ENCODE measurements at places on chromosomes 1 and 21.

GRCh38 chr1:221149555-221150075 lies 270.4 kb downstream of the HLX start:
- DNase-seq = no peak

GRCh38 chr1:20343149-20343937 lies 52.7 kb downstream of the VWA5B1 start:
- no peak for DNase-seq

DNA sequence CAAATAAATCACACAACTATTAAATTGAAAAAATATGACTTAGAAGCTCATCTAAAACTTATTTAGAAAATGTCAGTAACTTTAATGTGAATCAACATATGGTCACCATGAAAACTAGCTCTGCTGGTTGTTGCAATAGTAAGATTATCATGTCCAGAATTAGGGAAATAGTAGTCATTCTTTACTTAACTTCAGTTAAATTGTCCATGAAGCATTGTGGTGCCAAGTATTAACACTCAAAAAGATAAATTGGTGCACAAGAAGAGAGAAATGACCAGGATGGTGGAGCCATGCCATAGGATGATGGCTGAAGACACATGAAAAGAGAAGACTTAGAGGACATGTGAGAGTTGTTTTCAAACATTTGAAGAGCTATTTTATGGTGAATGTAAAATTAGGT lies 130.2 kb upstream of the PTGFR start:
- no peak for DNase-seq

- no peak for DNase-seq
Observed at GRCh38 chr1:153717330-153717729, 10.5 kb upstream of the INTS3 start.

GRCh38 chr1:6090996-6091822 lies 45.5 kb downstream of the KCNAB2 start:
- DNase-seq = no peak

- DNase-seq = no peak
Observed at GRCh38 chr1:23573574-23574182, 14.4 kb upstream of the ID3 start.

GRCh38 chr1:172185211-172185610 lies 235.3 kb upstream of the C1orf105 start:
- no peak for DNase-seq

- no peak for DNase-seq
Observed at GRCh38 chr1:54812801-54813484, 11.8 kb upstream of the TTC22 start.

- no peak for DNase-seq
Observed at GRCh38 chr1:108816049-108816893, 40.6 kb downstream of the AKNAD1 start.

DNA sequence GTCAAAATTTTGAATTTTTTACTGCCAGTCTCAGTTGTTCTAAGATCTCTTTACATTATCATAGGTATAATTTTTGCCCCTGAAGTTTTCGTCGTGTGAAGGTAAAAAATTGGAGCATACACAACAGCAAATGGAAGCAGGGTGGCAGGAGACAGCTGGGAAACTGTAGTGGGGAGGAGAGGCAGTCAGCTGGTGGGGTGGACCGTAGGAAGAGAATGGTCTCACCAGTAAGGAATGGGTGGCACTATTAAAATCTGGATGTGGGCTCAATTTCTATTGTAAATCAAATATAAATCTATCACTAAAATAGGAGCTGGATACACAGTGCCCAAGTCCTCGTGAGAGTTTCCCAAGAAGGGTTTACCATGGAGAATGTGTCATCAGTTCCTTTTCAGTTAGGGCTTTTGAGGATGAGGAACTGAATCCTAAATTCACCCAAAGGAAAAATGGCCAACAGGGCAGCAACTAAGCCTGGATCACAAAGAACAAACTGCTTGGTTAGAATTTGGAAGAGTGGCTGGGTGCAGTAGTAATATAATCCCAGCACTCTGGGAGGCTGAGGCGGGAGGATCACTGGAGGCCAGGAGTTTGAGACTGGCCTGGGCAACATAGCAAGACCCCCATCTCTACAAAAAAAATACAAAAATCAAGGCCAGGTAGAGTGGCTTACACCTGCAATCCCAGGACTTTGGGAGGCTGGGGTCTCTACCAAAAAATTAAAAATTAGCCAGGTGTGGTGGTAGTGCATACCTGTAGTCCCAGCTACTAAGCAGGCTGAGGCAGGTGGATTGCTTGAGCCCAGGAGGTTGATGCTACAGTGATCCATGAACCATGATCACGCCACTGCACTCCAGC lies 10.5 kb upstream of the IRF2BP2 start:
- DNase-seq = no peak

DNA sequence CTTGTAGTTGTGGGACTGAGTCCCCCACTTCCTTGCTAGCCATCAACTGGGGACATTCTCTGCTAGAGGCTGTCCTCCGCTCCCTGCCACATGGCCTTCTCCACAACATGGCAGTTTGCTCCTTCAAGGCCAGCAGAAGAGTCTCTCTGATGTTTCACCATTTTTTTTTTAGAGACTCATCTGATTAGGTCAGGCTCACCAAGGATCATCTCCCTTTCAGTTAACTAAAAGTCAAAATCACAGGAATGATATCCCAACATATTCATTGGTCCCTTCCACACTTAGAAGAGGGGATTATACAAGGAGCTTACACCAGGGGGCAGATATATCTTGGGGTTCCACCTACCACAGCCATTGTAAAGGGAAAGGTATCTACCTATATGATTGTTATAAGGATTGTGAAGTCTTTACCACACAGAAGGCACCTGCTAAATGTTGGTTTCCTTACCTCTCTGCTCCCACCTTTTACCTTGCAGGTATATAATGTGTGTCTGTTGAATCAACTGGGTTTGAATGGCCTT lies 23.3 kb downstream of the RIMKLA start:
- no peak for DNase-seq
